ENCODE measurements at places on chromosomes 12 and 14. TPM values are rescaled to one million over a fixed set of nuclear protein-coding genes. Genes with fewer than 3 reads are reported as not detected.

TSPAN19 gene
- not detected for total RNA-seq

ADAM20 gene
- 0.30 TPM for total RNA-seq

KRT82 gene
- not detected for total RNA-seq

EIF4B gene
- total RNA-seq, result 745 TPM

SERPINA10 gene
- total RNA-seq, result not detected

TAS2R30 gene
- 6.0 TPM for total RNA-seq

CLEC4E gene
- total RNA-seq, result not detected

SPX gene
- total RNA-seq, result 1.2 TPM

TMEM263 gene
- total RNA-seq, result 60.0 TPM

IL22 gene
- not detected for total RNA-seq

RPL10L gene
- total RNA-seq, result not detected

TAS2R31 gene
- 3.5 TPM for total RNA-seq

TXNDC16 gene
- 26.5 TPM for total RNA-seq

FGD4 gene
- 14.9 TPM for total RNA-seq

FIGNL2 gene
- not detected for total RNA-seq

DNA sequence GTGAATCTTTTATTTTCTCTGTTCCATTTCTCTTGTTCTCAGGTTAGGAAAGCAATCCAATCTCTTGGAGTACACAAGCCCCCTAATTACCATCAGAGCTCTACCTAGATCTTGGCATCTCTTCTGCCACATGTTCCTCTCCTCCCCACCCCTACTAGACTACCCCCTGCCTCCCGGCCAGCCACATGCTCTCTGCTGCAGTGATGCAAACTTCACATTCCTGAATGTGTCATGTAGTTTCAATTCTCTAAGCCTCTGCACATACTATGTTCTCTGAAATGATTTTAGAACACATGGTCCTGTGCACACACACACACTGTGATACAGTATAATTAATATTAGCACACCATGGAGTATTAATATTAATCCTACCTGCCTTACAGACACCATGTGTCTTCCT lies 104.6 kb downstream of the EFCAB11 start:
- DNase-seq, result no peak

- no peak for DNase-seq
These were observed 3.9 kb downstream of the SNAPC1 start for GRCh38 chr14:61766151-61766550.

- DNase-seq, result no peak
These were observed 243.7 kb downstream of the AKAP6 start for GRCh38 chr14:32572867-32573150.

DNA sequence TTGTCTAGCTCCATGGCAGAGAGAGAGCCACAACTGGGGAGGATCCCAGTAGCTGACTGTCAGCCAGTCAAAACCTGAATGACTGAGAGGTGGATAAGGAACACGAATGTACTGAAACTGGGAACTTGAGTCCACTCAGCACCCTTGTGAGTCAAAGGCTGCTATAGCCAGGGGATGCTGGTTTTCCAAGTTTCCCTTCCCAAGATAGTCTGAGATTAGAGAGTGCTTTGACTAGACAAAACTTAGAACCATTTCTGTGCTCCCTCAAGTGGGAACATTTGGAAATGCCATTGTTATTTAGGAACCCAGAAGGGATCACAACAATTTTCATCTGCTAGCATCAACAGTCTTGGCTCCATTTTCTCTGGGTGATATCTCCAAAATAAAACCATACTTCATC lies 4.0 kb downstream of the PRKAG1 start:
- no peak for DNase-seq

GRCh38 chr12:103827911-103828391 lies 13.1 kb downstream of the NT5DC3 start:
- DNase-seq, result no peak

DNA sequence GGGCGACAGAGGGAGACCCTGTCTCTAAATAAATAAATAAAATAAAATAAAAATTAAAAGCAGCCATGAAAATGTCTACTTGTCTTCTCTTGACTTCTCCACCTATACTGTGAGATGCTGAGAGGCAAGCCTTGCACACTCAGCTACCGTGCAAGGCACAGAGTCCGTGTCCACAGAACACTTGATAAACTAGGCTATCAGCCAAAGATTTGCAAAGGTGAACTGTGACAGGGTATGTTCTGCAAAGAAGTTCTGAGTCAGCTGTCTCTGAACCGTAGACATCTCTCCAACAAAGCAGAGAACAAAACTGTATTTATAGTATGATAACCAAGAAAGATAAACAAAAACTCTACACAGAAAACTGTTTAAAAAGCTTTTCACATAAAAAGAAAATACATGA lies 35.5 kb downstream of the STXBP6 start:
- no peak for DNase-seq

DNA sequence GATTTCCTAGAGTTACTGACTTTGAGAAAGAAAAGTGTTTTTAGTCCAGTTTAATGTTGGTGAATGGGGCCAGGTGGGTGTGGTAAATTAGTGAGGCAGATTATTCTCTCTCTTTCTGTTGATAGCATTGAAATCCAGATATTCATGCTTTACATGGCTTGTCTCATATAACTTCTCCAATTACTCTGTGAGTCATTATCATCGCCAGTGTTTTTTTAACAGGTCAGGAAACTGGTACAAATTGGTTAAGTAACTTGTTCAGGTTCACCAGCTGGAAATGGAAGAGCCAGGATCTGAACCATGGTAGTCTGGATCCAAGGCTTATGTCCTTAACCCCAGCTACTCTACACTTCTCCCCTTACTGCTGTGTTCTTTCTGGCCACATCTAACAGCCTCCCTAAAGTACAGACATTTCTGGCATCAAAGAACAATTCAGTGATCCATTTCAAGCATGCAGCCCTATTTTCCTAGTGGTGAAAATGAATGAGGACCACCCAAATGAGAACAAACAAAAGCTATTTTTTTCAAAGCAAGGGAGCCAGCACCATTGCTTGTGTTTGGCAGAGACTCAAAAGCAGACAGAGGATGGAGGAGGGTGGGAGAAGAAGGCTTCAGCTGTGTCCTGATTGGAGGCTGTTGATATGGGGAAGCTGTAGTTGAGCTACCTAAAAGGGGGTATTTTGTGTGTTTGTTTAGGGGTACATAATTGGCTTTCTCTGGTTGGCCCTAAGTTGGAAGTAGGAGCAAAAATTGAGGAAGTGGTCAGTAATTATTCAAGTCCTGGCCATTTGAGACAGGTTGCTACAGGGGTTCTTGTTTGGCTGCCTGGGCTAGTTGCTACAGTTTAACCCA lies 1.7 kb downstream of the IRAK3 start:
- DNase-seq, result no peak

DNA sequence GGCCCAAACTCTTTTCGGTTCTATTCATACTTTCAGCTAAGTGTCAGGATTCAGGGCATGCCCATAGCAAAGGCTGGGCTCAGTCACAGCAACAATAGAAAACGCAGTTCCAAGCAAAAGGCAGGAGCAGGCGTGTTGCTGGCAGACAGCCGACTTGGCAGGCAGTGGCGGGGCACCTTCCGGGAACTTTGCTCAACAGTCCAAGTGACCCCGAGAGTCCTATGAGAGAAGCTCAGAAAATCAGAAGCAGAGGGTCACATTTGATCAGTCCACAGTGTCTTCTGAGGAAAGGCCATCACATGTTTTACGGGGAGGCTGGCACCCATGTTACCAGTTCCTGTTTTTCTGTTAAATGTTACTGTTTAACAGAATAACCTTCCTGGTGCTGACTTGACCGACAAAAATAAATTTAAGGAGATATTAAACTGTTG lies 115.0 kb downstream of the DACT1 start:
- no peak for DNase-seq

- peak; percentile 53 for DNase-seq
These were observed 6.2 kb upstream of the PLEKHH1 start for GRCh38 chr14:67526676-67527459.

- DNase-seq, result no peak
These were observed 114.4 kb downstream of the PRKCH start for GRCh38 chr14:61435563-61436337.

DNA sequence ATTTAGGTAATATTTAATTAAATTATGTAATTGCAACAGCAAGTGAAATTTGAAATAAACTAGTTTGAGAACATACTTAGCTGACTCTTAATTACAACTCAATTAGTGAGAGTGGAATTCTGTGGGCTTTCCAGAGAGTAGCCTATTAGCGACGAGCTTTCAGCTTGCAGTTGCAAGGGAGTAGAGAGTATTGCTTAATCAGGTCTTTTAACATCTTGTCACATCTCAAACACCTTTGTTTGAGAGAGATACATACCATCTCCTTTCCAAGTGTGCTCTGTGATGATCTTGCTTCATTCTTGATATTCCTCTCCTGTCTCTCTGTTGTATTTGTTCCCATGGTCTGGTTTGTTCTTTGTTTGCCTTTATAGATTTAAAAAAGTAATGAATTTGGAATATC lies 7.7 kb downstream of the PPP4R4 start:
- DNase-seq, result no peak

DNA sequence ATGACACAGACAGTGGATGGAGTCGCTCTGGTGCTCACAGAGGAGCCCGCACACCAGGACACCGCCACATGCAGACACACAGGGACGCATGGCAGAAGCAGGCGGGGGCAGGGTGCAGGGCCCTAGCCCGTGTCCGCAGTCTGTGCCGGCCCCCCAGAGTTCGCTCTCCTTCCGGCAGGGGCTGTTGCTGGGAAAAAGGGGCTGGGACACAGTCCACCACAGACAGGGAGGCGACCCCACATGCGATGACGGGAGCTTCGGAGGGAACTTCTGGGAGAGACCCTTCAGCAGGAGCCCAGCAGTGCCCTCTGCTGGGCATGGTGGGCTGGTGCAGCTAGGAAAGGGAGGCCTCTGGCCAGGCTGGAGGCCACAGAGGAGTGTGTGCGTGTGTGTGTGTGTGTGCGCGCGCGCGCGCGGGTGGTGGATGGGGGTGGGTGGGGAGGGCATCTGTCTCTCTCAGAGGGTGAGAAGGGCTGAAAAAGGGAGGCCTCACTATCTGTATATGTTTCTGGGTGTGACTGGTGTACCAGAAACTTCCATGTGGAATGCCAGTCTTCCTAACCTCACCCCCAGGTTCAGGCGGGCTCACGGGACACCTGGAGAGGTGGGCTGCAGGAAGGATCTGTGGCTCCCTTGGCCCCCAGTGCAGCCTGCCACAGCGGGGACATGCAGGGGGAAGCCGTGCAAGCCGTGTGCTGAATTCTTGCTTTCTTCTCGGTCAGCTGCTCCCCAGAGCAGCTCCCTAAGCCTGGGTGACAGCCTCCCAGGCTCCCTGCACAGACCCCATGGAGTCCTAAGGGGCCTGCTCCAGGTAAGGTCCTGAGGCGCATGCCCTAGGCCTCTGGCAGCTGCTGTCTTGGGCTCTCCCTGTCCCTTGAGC lies 60.7 kb downstream of the PLEKHG3 start:
- peak; percentile 56 for DNase-seq

DNA sequence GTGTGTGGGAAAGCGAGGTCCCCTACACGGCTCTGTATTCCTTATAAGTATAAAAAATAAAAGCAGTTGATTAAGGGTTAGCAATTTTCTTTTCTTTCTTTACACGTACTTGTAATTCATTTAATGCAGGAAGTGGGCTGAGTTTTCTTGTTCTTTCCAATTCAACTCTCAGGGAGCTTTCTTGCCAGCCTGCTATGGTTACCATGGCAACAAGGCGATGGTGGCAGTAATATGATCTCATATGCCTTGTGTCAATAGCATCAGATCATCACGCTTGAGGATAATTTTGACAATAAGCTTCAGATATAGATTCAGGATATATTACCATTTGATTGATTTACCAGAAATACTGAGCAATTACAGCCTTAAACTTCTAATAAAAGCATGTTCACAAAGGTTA lies 466.5 kb downstream of the APAF1 start:
- DNase-seq, result no peak

GRCh38 chr14:83764656-83765599 lies 1765.0 kb upstream of the FLRT2 start:
- no peak for DNase-seq

GRCh38 chr12:76422543-76423438 lies 74.6 kb upstream of the BBS10 start:
- DNase-seq, result no peak

DNA sequence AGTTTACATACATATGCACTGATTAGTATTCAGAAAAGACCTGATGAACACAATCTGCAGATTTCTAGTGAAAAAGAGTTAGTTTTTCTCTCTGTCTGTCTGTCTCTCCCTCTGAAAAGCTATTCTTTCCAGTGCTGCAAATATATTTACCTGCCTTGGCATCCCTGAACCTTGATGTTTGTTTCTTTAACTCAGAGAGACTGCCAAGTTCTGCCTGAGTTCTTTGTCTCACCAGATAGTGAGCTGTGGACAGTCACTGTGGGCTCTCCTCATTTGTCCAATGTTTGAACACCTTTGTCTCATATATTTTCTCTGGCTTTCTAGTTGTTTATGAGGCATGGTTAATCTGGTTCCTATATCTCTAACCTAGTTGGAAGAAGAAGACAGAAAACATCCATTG lies 250.4 kb downstream of the SOX5 start:
- DNase-seq, result no peak

- DNase-seq, result no peak
These were observed 17.0 kb downstream of the TBX3 start for GRCh38 chr12:114666746-114667668.

DNA sequence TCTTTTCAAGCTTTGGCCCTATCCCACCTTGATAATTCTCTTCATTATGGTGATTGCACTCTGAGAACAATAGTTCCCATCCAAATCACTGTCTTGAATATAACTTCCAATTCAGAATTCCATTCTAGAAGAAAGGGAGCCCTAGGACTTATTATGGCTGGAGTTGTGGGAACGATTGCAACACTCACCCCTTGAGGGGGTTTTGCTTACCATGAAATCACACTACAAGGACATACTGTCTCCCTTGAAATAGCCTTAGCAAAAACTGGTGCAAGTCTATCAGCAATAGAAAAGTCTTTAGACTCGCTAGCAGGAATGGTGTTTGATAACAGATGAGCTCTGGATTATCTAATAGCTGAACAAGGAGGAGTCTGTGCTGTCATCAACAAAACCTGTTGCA lies 31.4 kb upstream of the OXA1L start:
- no peak for DNase-seq

GRCh38 chr12:3158851-3159465 lies 81.8 kb downstream of the TSPAN9 start:
- DNase-seq, result no peak

GRCh38 chr12:107349008-107349747 lies 255.8 kb upstream of the CRY1 start:
- DNase-seq, result no peak

- no peak for DNase-seq
These were observed 415.8 kb downstream of the TMTC2 start for GRCh38 chr12:83102499-83102898.

- no peak for DNase-seq
These were observed 103.5 kb upstream of the ATF1 start for GRCh38 chr12:50660425-50660822.

All from OCI-LY7 (cell line).